ENCODE measurements at places on chromosomes 2 and 18. TPM values are rescaled to one million over a fixed set of nuclear protein-coding genes. Genes with fewer than 3 reads are reported as not detected.

The RAB11FIP5 gene
- total RNA-seq: 10.1 TPM

The CYTIP gene
- total RNA-seq: 0.35 TPM

DNA sequence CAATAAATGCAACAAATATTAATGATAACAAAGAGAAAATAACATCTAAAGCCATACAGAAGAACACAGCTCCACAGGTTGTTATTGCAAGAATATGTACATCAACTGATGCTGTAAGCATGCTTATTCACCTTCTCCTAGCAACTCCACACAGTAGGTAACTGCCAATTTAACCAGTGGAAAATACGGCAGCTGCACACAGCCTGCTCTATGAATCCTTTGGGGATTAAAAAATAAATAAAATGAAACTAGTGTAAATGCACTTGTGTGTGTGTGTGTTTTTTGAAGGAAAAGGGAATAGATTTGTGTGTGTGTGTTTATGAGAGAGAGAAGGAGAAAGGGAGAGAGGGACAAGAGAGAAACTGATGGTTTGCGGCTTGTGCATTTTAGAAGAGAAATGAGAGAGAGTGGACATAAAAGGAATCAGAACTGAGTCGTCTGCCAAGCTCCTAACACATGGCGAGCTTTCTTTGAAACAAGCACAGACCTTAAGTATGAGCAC is 96.2 kb upstream of the PDE1A start:
- DNase-seq: no peak

DNA sequence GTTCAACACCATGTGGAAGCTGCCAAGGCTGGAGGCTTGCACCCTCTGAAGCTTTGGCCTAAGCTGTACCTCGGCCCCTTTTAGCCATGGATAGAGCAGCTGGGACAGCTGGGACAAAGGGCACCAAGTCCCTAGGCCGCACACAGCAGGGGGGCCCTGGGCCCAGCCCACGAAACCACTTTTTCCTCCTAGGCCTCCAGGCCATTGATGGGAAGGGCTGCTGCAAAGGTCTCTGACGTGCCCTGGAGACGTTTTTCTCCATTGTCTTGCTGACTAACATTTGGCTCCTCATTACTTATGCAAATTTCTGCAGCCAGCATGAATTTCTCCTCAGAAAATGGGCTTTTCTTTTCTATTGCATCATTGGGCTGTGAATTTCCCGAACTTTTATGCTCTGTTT is 13.7 kb downstream of the RAPGEF4 start:
- no peak for DNase-seq
